ENCODE measurements at places on chromosomes 5 and 9.

DNA sequence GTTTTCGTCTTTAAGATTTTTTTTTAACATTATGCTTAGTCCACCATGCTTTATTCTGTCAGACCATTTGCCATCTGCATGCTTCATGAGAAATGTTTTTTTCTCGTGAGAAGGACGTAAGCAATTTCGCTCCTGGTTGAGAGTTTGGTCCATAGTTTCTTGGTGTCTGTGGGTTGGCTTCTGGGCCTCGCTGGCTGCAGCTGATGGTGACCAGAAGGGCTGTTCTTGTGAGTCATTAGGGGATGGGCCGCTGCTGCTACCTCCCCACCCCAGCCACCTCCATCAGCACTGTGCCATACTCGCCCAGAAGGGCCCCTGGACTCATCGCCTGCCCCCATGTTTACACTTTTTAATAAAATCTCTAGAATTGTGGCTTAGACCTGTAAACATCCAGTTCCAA lies 11.4 kb downstream of the SYK start:
- no peak for DNase-seq

DNA sequence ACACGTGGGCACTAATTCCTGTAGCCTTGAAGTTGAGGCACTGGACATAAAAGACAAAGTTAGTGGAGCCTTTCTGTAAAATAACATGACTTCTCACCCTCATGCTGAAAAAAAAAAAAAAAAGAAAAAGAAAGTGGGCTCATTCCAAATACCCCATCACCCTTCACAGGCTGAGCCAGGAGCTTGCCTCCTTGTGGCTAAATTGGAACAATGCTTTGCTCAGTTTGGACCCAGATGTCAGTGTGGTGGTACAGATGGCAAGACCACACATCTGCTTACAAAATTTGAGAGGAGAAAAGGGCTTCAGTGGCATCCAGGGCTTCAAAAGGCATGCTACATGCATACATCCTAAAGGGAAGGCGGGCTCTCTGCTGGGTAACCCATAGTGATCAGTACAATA lies 342.8 kb downstream of the EBF1 start:
- DNase-seq, result no peak

DNA sequence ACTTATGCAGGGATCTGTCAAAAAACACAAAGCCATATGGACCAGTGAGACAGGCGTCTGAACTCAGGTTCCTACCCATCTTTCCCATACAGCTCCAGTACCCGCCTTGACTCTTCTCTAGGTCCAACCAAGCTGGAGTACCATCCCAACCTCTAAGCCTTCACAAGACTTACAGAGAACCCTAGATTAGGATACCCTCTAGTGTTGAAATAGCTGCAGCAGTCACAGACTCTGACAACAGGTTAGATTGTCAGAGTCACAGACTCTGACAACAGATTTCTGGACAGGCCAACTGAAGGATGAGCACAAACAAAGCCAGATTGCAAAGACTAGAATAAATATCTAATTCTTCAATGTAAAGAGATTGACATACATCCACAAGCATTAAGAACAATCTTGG lies 266.1 kb downstream of the GRIA1 start:
- no peak for DNase-seq

DNA sequence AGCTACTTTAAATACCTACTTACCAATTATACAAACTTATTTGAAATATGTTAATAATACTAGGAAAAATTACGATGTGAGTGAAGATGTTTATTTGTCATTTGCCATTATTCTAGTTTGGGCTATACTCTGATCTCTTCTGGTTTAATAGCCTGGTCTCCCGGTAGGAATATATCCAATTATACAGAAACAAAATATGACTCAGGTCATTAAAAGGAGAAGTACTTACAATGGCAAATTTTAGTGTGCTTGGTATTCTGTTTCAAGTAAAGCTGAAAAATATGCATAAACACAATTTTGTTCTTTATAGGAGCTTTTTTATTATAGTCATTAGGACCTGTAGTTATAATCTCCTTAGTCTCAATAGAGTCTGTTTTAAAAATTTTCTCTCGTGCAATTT lies 176.8 kb downstream of the SLCO4C1 start:
- no peak for DNase-seq

DNA sequence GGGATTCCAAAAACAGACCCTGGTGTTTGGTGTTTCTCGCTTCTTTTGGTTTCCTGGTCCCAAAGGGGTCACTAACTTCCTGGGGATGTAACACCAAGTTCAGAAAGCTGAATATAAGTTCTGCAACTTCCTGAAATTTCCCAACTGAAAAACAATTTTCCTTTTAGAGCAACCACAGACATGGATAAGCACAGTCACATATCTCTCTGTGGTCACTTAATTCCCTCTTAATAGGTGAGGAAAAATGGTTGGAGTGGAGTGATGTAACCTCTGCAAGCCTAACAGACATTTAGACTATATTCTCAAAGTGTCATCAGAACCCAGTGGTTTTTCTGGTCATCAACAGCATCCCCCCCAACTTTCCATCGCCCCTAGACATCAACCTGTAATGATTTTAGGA lies 135.3 kb downstream of the PRELID2 start:
- no peak for DNase-seq

DNA sequence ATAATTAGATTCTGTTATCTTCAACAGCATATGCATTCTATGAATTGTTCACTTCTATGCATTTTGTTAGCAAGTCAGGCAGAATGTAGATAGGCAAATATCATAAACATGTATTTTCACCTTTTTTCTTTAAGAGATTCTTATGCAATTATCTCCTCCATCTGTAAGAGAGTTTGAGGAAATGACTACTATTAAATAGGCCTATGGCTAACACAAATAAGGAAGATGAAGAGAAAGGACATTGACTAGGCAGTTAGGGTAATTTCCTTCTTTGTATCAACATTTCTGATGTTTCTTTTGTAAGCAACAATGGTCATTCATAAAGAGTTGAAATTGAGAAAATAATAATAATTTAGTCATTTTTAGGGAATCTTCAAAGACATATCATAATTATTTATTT lies 145.2 kb upstream of the CDH12 start:
- no peak for DNase-seq
